ENCODE measurements at places on chromosomes 11 and 22.

- peak; percentile 45 for DNase-seq
Observed at GRCh38 chr11:130001461-130002351, 929 bp downstream of the PRDM10 start.

GRCh38 chr11:67264260-67264659 lies 2.0 kb upstream of the GRK2 start:
- DNase-seq, result no peak

GRCh38 chr22:35203583-35203982 lies 53.7 kb upstream of the HMGXB4 start:
- DNase-seq, result no peak

DNA sequence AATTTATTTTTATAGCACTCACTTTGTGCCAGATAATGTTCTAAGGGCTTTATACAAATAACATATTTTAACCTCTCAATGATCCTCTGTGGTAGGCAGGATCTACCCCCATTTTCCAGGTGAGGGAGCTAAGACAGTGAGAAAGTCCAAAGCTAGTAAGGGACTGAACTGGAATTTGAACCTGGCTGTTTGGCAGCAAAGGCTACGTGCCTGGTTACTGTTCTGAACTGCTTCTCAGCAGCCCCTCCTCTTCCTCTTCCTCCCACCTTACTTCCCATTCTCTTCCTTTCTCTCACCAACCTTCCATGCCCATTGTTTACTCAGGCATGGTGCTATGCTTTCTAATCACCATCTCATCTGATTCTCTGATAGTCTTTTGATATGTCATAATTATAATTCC lies 82.0 kb downstream of the INSC start:
- DNase-seq, result no peak

GRCh38 chr11:126606484-126606883 lies 251.0 kb downstream of the ST3GAL4 start:
- no peak for DNase-seq

DNA sequence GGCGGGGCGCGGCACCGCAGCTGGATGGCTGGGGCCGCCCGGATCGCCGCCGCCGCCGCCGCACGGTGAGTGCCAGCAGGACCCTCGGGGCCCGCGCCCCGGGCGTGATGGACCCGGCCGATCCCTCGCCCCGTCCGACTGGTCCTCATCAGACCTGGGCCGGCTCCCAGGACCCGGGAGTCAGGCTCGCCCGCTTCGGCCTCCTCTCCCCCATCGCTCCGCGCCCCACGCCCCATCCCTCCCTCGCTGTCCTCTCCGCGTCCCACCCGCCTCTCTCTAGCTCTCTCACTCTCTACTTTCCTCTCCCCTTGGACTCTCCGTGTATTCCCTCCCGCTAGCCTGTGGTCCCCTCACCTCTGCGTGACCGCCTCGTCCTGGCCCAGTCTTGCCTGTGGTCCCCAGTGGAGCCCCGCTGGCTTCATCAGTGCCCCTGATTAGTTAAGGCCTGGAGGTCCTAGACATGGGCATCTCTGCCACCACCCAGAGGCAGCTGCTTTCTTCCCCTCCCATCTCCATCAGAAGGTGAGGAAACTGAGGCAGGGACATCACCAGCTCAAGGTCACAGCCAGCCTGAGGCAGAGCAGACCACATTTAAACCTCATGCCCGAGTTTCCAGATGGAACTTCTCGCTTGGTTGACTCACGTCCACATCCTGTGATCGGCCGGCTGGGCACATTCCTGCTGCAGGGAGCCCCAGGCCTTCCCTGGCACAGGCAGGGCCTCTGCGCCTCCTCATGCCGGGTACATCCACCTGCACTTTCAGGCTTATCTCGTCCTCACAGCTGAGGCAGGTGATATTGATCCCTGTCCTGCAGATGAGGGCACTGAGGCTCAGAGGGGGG lies 429 bp downstream of the SLC39A13 start:
- peak; percentile 90 for DNase-seq

GRCh38 chr11:134460062-134460561 lies 48.1 kb upstream of the B3GAT1 start:
- no peak for DNase-seq

- no peak for DNase-seq
Observed at GRCh38 chr11:58888579-58888978, 44.1 kb upstream of the GLYATL2 start.

- DNase-seq, result no peak
Observed at GRCh38 chr11:93041682-93042081, 72.2 kb downstream of the MTNR1B start.

GRCh38 chr11:117426297-117426685 lies 98.6 kb downstream of the CEP164 start:
- DNase-seq, result peak; percentile 57

- DNase-seq, result no peak
Observed at GRCh38 chr11:94751786-94752185, 16.4 kb upstream of the AMOTL1 start.

- DNase-seq, result no peak
Observed at GRCh38 chr11:113722221-113722620, 16.1 kb upstream of the TMPRSS5 start.

DNA sequence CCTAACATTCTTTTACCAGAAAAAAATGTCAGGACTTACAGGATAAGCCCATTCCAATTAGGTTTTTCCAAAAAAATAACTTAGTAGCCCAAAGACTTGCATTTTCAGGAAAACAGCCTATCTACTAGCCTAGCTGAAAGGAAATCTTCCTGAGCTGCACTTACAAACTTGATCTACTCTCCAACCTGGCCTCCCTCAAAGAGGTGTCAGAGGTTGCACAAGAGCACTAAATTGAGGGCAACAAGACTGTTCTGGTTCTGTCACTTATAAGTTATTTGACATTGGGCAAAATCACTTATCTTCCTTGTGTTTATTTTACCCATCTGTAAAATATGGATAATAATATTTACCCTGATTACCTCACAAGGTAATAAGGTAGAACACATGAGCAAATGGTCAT lies 7.9 kb upstream of the SOX6 start:
- DNase-seq, result no peak

- no peak for DNase-seq
Observed at GRCh38 chr11:124941703-124942102, 5.9 kb upstream of the HEPACAM start.

DNA sequence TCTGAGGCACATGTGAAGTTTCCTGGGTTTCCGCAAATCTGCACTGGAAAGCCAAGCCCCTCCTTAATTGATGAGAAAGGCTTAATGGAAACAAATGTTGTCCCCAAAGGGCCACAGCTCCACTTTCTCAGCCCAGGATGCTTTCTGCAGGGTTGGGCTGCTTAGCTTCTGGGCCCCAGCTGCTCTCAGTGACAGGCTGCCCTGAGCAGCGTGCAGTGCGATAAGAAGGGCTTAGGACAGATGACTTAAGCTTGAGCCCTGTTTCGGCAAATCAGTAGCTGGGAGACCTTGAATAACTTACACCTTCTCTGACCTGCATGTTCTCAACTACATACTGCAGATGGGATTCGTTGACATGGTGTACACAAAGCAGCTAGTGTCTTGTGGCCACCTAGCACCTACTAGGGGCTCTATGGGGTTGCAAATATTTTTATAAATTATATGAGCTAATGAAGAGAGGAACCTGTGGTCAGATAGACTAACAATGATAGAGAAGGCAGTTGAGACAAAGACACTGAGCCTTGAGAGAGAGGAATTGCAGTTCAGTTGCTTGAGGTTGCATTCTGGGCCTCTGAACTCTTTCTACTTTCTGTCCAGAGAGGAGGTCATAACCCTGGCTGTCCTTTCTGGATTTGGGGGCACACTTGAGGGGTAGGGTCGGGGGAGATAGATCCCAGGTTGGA lies 11.5 kb downstream of the STX3 start:
- no peak for DNase-seq

DNA sequence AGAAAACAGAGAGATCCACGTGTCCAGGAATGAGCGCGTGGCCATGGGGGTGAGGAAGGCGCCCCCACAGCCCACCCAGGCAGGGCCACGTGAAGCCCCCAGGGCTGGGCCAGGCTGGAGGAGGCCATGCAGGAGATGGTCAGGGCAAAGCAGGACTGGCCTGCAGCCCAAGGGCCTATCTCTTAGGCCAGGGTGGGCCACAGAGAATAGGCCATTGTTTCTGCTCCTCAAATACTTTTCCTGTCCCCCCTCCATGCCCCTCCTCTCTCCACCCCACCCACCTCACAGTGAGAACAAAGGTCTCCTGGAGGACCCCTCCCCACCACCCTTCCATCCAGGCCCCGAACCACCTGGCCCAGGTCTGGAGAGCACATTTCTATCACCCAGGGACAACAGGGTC lies 8.3 kb upstream of the CDC42EP1 start:
- DNase-seq, result no peak

- DNase-seq, result no peak
Observed at GRCh38 chr22:20402960-20403778, 9.2 kb downstream of the ZNF74 start.

- no peak for DNase-seq
Observed at GRCh38 chr11:196786-197731, 4.2 kb downstream of the SCGB1C1 start.

- DNase-seq, result no peak
Observed at GRCh38 chr11:86442420-86442819, 67.7 kb downstream of the CCDC81 start.

DNA sequence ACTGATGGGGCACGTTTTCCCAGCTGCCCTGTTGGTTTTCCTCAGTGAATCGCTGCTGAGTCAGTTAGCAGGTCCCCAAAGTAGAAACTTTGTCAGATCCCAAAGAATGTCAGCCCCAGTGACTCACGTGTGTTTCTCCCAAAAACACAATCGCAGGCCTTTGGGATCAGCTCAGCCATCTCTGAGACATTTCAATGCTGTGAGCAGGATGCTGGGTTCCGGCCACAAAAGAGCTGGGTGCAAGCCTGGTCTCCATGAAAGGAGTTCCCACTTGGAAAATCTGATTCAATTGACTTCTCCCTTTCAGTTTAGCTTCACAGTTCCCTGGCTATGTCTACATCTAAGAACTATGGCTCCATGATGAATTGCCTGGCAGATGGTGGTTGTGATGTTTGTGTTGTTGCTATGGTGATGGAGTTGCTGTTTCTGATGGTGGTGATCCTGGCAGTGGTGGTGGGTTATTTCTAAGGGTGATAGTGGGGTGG lies 28.0 kb downstream of the MYEOV start:
- DNase-seq, result peak; percentile 52

GRCh38 chr11:33884601-33885000 lies 7.3 kb downstream of the LMO2 start:
- no peak for DNase-seq

- DNase-seq, result no peak
Observed at GRCh38 chr11:119608781-119609180, 120.2 kb downstream of the NECTIN1 start.

- peak; percentile 96 for DNase-seq
Observed at GRCh38 chr11:122045181-122045586, 70.8 kb downstream of the BLID start.

DNA sequence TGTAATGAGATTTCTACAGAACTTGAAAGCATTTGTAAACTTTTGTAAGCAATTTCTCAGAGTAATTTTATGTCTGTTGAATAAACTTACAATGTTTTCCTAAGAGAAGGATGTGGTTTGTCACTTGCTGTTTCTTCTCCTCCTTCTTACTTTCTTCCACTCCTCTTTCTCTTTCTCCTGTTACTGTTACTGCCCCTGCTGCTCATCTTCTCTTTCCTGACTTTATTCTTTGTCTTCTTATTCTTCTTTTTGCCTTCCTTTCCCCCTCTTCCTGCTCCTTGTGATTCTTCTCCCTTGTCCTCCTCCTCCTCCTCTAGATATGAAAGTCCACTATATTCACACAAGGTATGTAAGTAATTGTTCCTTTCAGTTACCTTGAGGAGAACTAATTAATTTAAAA lies 31.1 kb upstream of the MMP7 start:
- DNase-seq, result no peak

- no peak for DNase-seq
Observed at GRCh38 chr22:49525801-49526535, 301.7 kb downstream of the BRD1 start.

DNA sequence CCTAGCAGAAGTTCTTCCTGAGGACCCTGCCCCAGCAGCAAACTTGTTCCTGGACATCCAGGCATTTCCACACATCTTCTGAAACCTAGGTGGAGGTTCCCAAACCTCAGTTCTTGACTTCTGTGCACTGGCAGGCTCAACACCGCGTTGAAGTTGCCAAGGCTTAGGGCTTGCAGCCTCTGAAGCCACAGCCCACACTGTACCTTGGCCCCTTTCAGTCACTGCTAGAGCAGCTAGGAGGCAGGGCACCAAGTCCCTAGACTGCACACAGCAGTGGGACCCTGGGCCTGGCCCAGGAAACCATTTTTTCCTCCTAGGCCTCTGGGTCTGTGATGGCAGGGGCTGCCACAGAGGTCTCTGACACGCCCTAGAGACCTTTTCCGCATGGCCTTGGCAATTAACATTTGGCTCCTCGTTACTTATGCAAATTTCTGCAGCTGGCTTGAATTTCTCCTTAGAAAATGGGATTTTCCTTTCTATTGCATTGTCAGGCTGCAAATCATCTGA lies 159.0 kb downstream of the SBF2 start:
- no peak for DNase-seq

- no peak for DNase-seq
Observed at GRCh38 chr11:5288906-5289550, 12.7 kb downstream of the OR51B4 start.

DNA sequence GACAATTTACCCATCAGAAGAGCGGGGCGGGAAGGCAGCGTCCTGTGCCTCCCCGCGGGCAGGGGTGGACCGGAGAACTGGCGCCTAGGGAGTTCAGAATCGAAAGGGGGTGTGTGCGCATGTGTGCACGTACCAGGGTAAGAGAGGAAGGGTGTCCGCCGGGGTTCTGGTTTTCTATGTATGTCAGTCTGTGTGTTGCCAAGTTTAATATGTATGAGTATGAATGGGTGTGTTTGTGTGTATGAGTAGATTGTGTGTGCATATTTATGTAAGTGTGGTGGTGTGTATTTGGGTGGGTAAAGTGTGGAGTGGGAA lies 2.0 kb downstream of the KCNC1 start:
- no peak for DNase-seq

GRCh38 chr22:45240810-45241631 lies at the start of gene KIAA0930:
TSS of gene KIAA0930 (minus strand) at chr22:45240894. CDS start at chr22:45240703, 191 bp downstream.
- peak; percentile 73 for DNase-seq

GRCh38 chr22:37817705-37818408 lies 5.3 kb upstream of the GALR3 start:
- DNase-seq, result peak; percentile 83

DNA sequence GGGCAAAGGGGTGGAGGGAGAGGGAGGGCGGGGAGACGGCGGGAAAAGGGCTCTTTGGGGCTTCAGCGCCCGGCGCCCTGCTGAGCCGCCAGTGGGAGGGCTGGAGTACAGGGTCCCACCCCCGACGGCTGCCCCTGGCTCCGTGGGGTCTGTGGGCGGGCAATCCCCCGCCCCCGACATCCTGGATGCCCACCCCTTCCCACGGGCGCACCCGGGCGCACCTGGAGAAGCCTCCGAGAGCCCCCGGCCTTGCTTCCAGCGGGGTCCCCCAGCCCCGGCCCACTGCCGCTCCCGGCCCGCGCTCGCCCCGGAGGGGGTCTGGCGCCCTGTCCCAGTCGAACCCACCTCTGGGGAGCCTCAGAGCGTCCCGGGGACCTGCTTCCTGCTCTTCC lies 394 bp downstream of the CHRM4 start:
- no peak for DNase-seq

GRCh38 chr11:83280256-83280655 lies 5.9 kb downstream of the CCDC90B start:
- no peak for DNase-seq
